ENCODE measurements at places on chromosomes 5 and 9.
A peak's percentile ranks its signal among the peaks of the same experiment; 100 is the strongest.

DNA sequence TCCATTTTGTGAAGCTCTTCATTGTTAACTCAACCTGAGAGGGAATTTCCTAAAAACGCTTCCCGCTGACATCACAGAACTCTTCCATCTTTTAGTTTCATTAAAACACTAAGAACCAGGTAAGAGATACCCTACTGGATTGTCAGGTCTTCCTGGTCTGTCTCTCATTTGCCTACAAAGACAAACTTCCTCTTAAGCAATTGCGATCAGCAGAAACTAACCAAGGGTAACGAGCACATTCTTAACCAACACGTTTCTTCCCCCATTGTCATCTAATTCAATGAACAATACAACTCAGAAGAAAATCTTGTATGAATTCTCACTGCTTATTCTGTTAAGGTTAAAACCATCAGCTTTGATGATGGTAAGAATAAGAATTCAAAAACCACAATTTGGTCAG, 6.6 kb downstream of the FBXW11 start:
- peaks cover 23% of the 10 kb centered on the region for H3K4me1 ChIP-seq
- no peak for DNase-seq
- H3K36me3 ChIP-seq, result no peaks in the 10 kb centered on the region
- H3K4me3 ChIP-seq, result no peak overlapping the region
- H3K27ac ChIP-seq, result no peak overlapping the region

DNA sequence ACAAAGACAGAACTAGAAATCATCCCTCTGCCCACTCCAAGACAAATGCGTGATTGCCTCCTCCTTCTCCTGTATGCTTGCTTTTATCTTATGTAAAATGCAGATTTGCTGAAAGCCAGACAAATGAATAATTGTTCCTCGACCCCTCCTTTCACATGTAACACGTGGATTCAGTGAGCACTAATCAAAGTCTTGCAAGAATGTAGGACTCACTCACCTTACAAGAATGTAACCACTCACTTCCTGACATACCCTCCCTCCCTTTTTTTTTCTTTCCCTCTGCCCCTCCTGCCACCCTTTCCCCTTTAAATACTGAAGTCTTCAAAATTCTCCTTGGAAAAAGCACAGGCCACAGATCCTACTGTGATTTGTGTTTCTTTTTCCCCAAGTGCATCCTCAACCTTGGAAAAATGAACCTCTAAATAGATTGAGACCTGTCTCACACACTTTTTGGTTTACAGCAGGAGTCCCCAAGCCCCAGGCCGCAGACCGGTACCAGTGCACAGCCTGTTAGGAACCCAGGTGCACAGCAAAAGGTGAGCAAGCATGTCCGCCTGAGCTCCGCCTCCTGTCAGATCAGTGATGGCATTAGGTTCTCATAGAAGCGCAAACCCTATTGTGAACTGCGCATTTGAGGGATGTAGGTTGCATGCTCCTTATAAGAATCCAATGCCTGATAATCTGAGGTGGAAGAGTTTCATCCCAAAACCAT, 29.4 kb upstream of the HSD17B3 start:
- H3K36me3 ChIP-seq, result peaks cover 23% of the 10 kb centered on the region
- no peaks in the 10 kb centered on the region for H3K27me3 ChIP-seq
- H3K4me3 ChIP-seq, result no peak overlapping the region

DNA sequence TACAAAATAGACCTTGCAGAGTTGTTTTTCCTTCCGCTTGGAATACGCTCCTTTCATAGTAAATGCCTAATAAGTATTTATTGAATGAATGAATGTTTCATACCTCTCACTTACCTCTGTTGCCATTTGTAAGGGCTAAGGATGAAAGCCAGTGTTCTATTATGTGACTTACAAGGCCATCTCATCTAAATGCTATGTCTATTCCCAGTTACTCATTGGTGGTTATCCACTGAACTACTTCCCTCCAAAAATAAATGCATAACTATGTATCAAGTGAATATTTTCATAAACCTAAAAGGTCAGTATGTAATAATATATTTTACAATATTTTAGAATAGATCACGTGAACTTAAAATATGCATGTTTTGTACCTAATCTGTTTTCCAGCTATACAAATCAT, 670.5 kb upstream of the RGMB start:
- H3K27ac ChIP-seq, result no peak overlapping the region

- peaks cover 11% of the 10 kb centered on the region for H3K4me1 ChIP-seq
- H3K4me3 ChIP-seq, result peak within 1 kb of the TSS; percentile 82
- H3K27ac ChIP-seq, result peak within 1 kb of the TSS; percentile 72
- no peaks in the 10 kb centered on the region for H3K27me3 ChIP-seq
- DNase-seq, result peak; percentile 89
Observed at GRCh38 chr5:79990598-79991507, at the start of gene MTX3. Gene MTX3, minus strand, starts transcription at chr5:79991262. Its CDS starts 24 bp downstream, at chr5:79991238.
